Memory B cell (primary cell): ENCODE measurements at places on chromosomes 11 and 22.
A peak's percentile ranks its signal among the peaks of the same experiment; 100 is the strongest.

GRCh38 chr22:40235308-40235707, 57.6 kb downstream of the TNRC6B start:
- DNase-seq, result no peak

DNA sequence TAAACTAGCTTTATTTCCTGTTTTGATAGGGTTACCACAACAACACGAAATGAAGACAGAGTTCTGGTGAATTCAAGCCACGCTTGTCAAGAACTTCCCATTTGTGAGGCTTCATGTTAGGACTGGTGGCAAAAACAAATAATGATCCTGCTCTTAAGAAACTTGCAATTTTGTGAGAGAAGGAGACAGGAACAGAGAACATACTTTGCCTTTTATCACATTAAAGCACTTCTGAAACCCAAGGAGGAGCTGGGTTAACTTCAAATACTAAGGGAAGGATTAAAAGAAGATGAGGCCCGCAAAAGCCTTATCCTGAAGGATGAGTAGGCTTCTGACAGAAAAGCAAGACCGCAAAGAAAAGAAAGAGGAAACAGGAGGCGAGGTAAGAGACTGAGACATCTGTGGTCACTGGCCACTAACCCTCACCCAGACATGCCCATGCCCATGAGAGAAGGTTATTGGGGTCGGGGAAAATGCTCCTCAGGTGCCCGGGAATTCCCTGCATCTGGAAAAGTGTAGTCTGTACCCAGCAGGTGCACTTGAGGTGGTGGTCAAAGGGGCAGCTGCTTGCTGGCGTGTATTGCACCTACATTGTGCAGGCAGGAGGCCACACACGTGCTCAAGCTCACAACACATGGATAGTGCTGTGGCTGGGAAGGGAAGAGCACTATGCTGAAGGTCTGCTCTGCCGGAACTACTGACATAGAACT, 50.5 kb downstream of the MAPK1 start:
- peak; percentile 70 for DNase-seq

DNA sequence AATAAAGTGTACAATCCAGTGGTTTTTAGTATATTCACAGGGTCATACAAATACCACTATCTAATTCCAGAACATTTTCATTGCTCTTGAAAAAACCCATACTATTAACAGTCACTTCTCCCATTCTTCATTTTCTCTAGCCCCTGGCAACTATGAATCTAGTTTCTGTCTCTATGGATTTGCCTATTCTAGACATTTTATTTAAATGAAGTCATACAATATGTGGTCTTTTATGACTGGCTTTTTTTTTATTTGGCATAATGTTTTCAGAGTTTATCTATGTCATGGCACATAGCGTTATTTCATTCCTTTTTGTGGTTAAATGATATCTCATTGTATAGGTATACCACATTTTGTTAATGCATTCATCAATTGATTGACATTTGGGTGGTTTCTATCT, 59.4 kb downstream of the KDM2A start:
- DNase-seq, result no peak

GRCh38 chr11:134289789-134290188, 13.6 kb downstream of the GLB1L3 start:
- no peak for DNase-seq

DNA sequence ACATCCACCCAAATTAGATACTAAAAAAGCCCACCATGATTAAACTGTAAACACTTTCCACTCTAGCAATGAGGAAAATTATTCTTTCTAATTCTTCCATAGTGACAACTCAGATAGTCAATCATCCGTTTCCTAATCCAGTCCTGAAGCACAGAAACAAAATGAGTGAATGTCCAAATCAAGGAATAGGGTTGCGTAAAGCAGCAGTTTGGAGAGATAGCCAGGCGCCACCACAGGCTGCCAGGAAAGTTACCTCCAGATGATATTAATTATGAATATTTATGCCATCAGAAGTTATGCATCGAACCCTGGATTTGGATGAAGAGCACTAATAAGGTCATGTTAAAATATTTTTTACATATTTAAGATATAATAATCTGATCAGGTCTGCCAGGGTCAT, 63.2 kb downstream of the ETS1 start:
- no peak for DNase-seq

DNA sequence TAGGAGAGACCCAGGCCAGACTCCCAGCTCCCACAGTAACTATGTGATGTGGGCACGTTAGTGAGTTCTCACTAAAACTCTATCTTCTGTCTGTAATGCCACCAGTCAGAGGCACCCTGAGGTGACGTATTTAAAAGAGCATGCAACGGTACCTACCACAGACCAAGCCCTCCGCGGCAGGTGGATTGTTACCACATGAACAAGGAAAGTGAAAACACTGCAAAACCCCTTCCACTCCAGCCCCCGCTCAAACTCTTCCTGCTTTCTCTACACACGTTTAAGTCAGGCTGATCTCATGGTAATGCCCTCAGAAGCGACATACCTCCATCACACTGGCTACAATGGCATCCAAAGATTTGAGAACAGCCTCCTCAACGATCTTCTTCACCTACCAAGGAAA, 36.7 kb downstream of the SERPIND1 start:
- DNase-seq, result no peak

DNA sequence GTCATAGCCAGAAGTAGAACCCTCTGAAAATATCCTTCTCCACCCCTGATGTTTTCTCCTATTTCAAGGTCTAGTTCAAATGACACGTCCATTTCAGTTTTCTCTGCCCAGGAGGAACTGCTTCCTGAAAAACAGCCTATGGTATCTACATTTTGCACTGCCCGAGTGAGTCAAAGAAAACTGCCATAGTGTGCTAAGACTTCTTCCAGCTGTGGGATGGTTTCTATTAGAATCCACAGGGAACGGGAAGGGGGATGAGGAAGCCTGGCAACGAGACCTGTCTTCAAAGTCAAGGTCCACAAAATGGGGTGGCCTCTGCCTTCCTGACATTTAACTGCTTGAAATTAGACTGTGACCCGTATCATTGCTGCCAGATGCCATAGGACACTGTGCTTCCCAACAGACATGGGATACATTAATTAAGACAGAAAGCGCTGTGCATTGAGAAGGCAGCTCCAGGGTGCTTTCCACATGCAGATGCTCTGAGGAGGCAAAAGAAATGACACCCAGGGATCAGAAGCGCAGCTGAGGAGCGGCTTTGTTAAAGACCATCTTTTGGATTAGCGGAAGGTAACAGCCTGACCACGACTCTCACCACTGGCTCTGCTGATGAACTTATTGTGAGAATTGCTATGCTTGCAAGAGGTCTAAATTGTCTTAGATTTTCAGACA, 39.4 kb upstream of the NUP50 start:
- DNase-seq, result no peak

- peak; percentile 30 for DNase-seq
These were observed 1.1 kb downstream of the UBASH3B start for GRCh38 chr11:122656631-122657101.

- no peak for DNase-seq
These were observed 64.0 kb downstream of the DKK3 start for GRCh38 chr11:11944444-11944843.

DNA sequence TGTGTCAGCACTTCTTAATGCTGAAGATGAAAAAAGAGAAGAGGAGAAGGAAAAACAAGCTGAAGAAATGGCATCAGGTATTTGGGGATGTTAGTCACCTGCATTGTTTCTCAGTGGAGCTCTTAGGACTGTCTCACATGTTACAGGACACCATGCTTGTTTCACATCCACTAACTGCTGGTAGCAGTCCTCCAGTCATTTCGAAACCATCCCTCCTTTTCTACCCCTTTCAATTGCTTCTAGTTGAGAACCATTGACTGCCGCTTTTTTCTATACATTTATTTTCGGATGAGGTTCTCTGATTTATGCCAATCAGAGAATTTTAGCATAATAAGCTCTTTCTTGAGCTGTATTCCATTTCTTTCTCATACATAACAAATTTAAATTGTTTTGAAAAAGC, 21.5 kb downstream of the BIRC2 start:
- DNase-seq, result no peak

DNA sequence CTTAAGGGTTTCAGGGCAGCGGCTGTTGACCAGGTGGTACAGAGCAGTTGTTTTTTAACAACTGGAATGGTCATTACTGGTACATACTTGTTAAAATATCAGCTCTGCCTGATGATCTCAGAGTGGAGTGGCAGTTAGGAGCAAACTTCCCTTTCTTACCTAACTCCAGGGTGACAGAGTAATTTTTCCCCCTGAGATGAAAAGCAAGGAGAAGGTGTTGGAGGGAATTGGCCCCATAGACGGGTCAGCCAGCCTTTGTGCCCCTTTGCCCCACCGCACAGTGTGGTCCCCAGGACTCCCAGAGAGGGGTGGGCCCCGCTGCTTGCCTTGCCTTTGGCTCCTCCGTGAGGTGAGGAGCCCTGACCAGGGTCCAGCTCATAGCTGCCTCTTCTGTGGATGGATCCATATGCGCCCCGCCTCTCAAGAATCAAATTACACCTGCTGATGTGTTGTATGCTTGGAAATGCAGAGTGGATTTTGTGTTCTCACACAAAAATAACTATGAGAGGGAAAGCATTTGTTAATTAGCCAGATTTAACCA, 27.0 kb upstream of the SORL1-AS1 start:
- DNase-seq, result no peak

- DNase-seq, result no peak
These were observed 15.9 kb downstream of the PTDSS2 start for GRCh38 chr11:465896-466530.

DNA sequence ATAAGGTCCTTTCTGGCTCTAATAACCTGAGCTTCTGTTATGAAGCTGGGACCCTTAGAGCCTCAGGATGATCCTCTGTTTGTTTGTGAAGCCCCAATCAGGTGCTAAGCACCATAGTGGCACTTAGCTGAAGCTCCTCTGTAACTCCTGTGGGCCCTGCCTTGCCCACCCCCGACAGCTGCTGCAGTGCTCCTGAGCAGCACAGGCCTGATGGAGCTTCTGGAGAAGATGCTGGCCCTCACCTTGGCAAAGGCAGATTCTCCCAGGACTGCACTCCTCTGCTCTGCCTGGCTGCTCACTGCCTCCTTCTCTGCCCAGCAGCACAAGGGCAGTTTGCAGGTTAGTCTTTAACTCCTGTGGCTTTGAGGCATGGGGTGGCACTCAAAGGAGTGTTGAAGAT, 19.0 kb upstream of the CCDC134 start:
- no peak for DNase-seq

DNA sequence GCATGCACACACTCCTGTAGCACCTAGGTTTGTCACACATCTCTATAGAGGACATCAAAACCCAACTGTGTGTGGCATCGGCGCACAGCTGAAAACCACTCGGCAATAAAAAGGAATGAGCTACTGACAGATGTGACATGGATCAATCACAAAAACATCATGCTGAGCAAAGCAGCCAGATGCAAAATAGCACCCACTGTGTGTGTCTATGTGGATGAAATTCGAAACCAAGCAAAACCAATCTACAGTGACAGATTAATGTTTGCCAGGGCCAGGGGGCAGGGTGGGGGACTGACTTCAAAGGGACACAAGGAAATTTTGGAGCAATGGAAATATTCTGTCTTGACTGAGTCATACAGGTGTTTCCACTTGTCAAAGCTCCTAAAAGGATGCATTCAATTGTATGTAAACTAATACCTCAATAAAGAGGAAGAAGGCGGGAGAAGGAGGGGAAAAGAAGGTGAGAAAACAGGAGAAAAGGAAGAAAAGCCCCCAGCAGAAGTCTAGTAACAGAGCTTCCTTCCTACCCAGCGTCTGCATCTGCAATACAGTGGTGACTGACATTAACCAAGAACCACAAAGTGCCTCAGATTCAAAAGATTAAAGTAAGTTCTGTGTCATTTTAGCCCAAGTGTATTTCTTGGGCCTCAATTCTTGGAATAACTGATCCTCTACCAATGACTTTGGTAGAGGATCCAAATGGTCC, 49.8 kb downstream of the PACSIN2 start:
- no peak for DNase-seq

- DNase-seq, result no peak
These were observed 2.6 kb downstream of the RCE1 start for GRCh38 chr11:66845876-66846212.

GRCh38 chr22:25057013-25057881, 104.7 kb downstream of the KIAA1671 start:
- DNase-seq, result peak; percentile 44

GRCh38 chr11:35579557-35580396, 38.5 kb upstream of the FJX1 start:
- DNase-seq, result no peak

- DNase-seq, result no peak
These were observed 398 bp upstream of the CRACR2B start for GRCh38 chr11:827146-827896.

GRCh38 chr11:13686776-13687175, 18.3 kb downstream of the FAR1 start:
- DNase-seq, result no peak

DNA sequence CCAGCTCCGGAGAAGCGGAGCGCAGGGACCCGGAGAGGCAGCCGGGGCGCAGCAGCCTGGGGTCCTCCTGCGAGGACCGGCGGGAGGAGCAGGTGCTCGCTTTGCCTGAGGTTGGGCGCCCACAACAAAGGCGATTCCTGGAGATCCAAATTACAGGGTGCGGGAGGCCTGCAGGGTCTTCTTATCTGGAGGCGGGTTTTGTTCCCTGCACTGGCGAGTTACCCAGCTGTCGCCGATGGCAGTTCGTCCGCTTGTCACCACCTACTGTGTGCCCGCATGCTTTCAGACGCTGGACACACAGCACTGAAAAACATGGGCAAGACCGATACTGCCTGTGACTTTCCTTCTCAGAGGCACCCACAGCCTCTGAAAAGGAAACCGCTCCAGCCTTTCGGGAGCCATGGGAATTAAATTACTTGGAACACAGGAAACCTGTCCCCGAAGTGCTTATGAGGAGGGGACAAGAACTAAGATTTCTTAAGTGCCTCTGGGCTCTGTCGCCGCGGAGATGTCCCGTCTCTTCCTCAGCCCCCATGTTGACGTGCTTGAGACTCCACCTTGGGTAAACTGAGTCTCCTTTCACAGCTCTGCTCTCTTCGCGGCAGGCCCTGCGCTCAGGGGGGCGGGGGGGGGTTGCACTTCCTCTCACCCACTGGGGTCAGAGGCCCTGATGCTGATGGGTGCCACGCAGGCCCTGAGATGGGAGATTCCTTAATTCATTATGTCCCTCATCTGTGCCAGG, 1.3 kb upstream of the ZFTA start:
- no peak for DNase-seq

- no peak for DNase-seq
These were observed 163.4 kb upstream of the NCAM1 start for GRCh38 chr11:112797648-112798293.

DNA sequence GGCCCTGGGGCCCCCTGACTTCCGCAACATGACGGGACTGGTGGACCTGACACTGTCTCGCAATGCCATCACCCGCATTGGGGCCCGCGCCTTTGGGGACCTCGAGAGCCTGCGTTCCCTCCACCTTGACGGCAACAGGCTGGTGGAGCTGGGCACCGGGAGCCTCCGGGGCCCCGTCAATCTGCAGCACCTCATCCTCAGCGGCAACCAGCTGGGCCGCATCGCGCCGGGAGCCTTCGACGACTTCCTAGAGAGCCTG, 992 bp downstream of the LRFN4 start:
- DNase-seq, result no peak
